ENCODE measurements at places on chromosomes 3 and 15.

- DNase-seq: no peak
Measured at GRCh38 chr3:128285967-128286321, 132.7 kb downstream of the EEFSEC start.

DNA sequence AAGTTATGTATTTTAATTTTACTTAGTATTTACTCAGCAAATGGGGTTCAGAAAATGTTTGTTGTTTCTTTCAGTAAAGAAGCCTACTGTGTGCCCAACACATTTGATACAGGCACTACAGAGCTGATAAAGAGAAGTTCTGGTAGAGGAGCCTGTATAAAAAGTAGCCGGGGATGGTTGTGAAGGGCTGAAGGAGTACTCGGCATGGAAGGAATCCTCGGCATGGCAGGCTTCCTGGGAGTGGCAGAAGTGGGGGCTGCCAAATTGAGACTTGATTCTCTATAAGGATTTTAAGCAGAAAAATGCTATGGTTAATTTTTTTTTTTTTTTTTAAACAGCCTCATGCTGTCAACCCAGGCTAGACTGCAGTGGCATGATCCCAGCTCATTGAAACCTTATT lies 9.3 kb downstream of the ARL13B start:
- DNase-seq: no peak

GRCh38 chr3:188064831-188065493 lies 89.0 kb upstream of the LPP start:
- no peak for DNase-seq

GRCh38 chr3:12351145-12351544 lies 62.3 kb downstream of the PPARG start:
- DNase-seq: no peak

- no peak for DNase-seq
Measured at GRCh38 chr3:151992326-151993041, 119.0 kb downstream of the SUCNR1 start.

DNA sequence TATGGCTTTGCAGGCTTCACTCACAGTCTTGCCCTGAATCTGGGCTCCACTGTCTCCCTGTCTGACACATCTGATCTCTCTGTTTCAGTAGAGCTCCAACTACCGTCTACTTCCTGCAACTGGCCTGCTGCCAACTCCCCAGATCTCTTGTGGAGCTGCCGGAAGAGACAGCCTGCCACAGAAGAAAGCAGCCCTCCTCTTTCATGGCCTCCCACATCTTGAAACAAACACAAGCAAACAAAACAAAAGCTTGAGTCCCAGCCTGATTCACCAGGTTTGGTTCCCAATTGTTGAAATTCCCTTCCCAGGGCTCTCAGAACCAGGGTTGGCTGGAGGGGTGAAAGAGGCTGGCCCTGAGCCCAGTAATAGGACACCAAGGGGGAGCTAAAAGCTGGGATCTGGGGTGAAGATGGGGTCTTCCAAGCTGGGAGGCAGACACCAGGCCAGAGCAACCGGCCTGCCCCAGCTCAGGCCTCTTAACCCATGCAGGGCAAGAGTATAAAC lies 55.3 kb upstream of the CA12 start:
- DNase-seq: no peak

DNA sequence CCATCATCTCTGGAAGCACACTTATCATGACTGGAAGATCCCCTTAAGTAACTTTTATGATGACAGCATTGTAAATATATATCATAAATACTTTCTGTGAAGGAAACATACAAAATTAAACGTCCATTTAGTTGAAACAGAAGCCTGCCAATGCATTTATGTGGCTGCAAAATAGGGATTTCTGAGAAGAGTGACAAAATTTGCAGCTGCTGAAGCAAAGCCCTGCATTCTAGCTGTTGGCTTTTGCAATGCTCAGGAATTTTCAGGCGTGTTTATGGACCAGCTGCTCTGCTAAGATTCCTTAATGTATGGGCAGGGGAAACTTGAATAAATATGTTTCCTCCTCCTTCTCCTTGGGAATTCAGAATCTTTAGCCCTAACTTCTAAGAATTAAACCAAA lies 137.3 kb downstream of the CACNA2D3 start:
- no peak for DNase-seq

GRCh38 chr15:59367022-59367451 lies 5.6 kb downstream of the MYO1E start:
- DNase-seq: no peak

DNA sequence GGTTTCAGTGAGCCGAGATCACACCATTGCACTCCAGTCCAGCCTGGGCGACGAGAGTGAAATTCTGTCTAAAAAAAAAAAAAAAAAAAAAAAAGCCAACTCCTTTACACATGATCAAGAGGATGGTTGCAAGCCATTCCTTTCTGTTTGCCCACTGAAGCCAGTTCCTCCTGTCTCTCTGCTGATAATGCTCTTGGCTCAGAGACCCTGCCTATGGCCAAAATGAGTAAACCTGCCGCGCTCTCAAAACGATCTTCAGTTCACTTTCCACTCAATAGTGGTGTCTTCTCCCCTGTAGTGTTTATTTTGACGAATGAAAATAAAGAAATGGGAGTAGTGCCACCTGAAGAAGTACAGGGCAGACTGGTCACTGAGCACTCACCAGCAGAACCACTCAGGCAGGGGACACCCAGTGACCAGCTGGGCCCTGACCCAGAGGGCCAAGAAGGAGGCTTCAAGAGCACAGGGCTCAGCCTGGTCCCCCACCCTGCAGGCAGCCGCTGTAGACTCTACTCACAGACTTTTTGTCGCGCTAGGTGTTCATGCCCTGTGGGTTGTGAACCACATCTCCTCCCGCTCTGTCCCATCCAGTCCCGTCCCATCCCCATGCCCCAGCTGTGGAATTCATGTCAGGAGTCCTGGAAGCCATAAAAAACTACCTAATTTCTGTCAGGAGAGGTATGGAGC lies 23.6 kb downstream of the GRAMD2A start:
- no peak for DNase-seq

DNA sequence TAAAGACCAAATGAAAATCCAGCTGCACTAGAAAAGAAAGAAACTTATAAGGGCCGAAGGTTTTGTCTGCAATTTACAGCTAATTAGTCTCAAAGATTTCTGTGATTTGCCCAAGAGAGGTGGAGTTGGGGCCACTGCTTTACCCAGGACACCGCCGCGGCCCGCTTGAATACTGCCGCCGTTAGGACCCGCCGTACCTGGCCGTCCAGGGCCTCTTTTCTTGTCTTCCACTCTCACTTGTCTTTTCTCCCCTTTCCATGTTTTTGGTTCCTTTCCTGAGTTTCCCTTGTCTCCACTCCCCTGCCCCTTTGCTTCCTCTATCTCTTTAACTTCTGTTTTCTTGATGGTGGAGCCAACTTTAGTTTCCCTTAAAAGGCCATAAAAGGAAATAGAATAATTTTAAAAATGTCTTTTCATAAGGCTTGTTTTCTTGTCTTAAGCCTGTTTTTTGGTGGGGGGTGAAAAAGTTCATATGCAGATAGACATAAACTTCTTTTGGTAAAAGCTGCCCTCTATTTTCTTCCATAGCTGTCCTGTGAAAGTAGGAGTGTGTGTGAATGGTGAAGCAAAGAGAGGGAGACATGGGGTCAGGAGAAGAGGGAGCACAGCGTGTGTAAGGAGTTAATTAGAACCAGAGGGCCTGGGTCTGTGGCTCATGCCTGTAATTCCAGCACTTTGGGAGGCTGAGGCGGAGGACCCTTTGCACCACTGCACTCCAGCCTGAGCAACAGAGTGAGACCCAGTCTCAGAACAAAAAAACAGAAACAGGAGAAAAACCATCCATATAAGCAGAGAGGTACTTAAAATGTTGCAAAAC lies 16.0 kb upstream of the CCNL1 start:
- no peak for DNase-seq

GRCh38 chr3:85258819-85259218 lies 300.0 kb downstream of the CADM2 start:
- DNase-seq: no peak

DNA sequence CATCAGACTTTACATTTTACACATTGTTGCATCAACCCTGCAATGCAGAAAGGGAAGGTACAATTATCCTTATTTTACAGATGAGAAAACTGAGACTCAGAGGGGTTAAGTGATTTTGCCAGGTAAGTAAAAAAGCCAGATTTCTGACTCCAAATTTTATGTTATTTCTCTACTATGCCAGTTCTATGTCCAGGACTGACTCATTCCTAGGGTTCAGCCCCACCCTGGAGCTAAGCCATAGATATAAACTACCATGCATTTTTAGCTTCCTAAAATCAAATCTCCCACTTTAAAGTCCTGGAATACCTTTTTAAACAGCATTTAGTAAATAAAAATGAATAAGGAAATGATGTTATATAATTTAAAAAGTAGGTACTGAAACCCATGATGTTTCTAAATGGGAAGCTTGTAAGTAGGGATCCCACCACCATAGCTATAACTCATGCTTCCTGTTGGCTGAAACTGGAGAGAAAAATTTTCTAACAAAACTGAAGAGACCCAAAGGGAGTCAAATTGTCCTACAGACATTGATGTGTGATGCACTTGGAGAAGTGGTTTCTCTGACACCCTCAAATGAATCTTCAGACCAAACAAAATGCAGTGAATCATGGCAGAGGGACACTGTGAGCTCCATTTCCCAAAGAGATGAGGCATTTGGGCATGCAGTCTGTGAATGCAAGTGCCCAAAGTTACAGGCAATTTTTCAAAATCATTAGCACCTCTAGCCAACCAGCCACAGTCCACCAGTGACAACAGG lies 301.7 kb upstream of the UMPS start:
- no peak for DNase-seq

- no peak for DNase-seq
Measured at GRCh38 chr15:52241489-52241888, 50.3 kb upstream of the GNB5 start.

DNA sequence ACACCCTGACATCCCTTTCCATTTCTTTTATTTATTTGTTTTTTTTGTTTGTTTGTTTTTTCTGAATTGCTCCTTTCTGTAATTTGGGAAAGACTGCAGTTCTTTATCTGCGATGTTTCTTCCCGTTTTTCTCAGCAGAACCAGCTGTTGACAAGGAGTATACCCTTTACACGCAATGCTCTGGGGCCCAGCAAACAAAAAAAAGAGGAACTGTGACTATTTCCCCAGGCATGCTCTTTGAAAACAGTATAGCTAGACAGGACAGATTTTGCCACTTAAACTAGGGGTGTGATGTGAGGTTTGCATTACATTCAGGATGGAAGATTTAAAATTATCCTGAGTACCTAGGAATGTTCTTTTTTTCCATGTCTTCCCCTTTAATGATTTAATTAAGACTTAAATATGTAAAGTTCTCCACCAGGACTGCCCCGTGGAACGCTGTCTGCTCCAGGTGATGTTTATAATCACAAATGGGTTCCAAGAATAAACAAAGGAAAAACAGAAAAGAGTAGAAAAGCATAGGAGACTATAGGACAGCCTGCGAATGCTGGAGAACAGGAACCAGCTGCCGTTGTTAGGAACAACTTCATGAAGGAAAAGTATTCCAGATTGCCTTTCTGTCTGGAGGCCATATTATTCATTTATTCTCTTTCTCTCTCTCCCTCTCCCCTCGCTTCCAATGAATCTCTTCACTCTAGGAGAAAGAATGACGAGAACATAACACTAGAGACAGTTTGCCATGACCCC lies 43.3 kb downstream of the TGFBR2 start:
- DNase-seq: no peak

GRCh38 chr15:72178976-72179585 lies 18.5 kb downstream of the GRAMD2A start:
- DNase-seq: no peak

DNA sequence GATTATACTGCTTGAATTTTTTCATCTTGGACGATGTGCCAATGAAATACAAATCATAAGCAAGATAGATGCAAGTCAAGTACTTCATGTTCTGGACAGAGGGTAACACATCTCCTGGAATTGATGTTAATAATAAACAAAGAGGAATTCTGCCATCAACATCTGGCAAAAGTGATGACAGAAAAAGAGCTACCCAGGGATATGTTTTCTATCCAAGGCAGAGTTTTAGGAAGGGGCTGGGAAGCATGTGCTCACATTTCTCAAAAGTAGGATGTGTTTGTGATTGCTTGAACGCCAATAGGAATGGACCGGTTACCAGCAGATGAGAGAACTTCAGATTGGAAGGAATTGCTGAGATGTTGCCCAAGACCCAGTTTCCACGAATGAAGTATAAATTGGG lies 242.6 kb upstream of the AGTR1 start:
- no peak for DNase-seq

- DNase-seq: no peak
Measured at GRCh38 chr3:190077395-190078045, 43.2 kb downstream of the P3H2 start.

DNA sequence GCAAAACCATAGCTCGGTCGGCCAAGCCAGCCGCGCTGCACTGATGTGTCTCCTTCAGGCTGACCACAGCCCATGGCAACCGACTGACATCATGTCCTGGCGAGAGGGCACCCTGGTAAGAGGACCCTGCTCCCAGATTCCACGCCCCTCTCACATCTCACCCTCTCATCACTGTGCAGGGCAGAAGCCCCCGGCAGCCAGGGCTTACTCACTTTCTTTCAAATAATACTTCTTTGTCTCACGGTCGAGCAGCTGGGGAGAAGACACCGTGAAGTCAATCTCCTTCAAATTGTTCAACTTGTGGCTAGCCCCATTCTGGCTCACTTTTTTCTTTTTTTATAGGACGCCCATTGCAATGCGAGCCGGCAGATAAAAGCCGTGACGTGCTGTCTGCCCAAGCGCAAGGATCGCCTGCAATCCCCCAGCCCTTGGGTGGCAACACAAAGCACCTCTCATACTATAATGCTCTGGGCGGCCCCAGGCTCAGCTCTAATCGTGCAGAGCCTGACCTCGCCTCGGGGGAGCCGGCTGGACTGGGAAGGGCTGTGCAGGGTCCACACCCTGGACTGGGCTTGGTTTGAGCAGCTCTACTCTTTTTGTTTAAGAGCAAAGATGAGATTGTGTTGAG lies 33.6 kb downstream of the VGLL4 start:
- no peak for DNase-seq

- no peak for DNase-seq
Measured at GRCh38 chr15:92891533-92892200, 8.5 kb upstream of the CHD2 start.

GRCh38 chr3:197014942-197015575 lies 14.6 kb downstream of the MELTF start:
- no peak for DNase-seq

GRCh38 chr3:159734681-159735080 lies 254.0 kb upstream of the IL12A start:
- DNase-seq: no peak

DNA sequence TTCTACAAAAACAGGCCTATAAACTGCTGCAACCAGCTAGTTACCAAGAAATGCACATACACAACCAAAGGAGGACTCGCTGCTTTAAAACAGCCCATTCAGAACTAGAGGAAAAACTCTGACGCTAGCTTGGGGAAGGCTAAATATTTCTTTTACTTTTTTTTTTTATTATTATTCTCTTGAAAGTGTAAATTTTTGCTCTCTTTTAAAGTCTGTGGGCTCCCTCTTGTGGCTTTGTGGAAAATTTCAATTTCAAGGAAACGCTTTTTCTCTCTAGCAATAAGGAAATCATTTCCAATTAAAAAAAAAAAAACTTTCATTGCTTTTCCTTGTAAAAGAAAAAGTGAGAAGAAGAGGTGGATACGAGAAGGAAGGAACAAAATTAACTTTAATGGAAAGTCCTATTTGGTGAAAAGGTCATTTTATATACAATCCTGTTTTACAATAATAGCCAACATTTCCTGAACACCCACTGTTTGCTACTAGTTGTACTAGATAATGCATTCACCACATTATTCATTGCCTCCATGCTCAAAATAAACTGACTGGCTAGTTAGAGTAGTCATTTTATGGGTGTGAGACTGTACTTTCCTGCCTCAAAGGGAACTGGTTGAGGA lies 51.2 kb upstream of the SAMMSON start:
- DNase-seq: no peak
